AG04449 (cell line): ENCODE measurements at places on chromosomes 1 and 21.

DNA sequence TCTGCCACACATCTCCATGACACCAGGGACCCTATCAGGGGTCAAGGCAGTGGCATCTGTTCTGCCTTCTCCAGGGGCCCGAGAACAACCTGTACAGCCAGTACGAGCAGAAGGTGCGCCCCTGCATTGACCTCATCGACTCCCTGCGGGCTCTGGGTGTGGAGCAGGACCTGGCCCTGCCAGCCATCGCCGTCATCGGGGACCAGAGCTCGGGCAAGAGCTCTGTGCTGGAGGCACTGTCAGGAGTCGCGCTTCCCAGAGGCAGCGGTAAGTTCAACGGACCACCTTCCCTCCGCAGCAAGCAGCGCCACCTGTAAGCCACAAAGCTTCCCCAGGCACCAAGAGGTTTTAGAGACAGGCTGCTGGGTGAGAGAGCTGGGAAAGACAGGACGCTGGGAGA, 15.9 kb downstream of the MX2 start:
- no peak for DNase-seq

DNA sequence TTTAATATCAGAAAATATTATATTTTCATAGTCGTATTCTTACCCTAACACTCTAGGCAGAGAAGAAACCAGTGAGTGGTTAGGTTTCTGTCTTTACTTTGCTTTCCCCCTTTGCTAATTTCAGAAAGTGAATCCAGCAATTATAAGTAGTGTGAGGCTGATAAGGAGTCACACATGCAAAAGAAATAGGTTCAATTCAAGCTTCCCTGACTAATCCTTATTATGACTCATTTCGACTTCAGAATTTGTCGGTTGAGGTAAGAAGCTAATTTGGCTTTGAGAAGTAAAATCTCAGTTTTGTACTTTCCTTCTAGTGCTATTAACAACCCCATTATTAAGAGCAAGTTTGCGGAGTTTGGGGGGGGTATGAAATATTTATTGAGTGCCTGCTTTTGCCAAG, 22.4 kb downstream of the ESRRG start:
- no peak for DNase-seq

DNA sequence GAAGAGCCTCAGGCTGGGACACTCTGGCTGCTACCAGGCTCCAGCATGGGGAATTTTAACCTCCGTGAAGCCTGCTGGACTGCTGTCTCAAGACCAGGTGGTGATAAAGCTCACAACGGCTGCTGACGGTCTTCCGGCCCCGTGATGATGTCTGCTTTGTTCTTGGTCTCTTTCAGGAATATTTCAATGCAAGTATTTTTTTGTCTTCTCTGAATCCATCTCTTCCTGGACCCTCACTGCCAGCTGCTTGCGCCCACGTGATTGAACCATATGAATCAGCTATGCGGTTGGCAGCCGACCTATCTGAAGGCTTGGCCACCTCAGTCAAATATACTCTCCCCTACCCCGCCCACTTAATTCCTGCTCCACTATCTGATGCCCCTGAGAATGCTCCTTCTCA, 14.6 kb upstream of the SLC6A17 start:
- DNase-seq, result no peak

DNA sequence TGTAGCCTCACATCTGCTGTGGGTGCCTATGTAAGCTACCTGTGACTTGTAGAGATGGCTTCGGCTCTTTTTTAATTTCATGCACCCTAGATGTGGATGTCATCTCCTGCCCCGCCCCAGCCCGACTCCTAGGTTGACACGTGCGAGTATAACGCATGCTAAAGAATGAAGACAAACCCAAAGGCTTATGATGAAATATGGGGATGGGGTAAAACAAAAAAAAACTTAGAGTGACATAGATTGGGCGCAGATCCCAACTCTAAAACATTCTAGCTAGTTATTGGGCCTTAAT, 613 bp upstream of the ERO1B start:
- no peak for DNase-seq

DNA sequence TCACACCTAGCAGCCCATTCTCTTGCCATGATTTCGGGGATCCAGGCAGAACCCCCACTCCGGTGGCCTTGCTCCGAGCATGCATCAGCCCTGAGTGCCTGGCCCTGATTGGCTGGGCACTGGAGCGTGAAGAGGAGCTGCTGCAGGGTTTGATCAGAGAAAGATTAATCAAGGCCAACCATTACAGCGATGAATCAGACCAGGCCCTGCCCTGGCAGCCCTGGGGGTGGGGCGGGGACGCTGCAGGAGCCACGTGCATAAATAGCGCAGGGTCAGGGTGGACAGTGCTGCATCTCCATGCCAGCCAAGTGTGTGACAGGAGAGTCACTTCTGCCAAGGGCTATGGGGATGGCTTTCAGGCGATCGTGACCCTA, 3.4 kb upstream of the FAM131C start:
- DNase-seq, result no peak

DNA sequence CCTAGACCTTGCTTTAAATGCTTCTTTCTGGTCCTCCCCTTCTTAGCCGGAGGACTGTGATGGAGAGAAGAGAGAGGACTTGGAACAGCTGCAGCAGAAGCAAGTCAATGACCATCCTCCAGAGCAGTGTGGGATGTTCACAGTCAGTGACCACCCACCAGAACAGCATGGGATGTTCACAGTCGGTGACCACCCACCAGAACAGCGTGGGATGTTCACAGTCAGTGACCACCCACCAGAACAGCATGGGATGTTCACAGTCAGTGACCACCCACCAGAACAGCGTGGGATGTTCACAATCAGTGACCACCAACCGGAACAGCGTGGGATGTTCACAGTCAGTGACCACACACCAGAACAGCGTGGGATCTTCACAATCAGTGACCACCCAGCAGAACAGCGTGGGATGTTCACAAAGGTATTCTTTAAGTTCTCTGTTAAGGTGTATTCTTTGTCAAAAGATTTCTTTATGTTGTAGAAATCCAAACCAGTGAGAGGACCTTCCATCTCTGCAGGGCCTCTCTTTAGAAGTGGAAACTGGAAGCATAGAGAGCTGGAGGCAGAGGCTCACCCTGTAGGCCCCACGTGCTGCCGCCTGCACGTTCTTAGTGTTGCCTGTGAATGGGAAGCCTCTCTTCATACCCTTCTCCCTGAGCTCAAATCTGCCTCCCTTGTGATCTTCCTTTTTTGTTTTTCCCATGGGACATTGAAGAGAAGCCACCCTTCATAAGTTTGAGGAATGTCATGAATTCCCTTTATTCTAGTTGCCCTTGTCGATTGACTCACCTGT, 10.6 kb downstream of the PCNT start:
- no peak for DNase-seq

- no peak for DNase-seq
Measured at GRCh38 chr21:32009263-32009662, 136.4 kb downstream of the HUNK start.

DNA sequence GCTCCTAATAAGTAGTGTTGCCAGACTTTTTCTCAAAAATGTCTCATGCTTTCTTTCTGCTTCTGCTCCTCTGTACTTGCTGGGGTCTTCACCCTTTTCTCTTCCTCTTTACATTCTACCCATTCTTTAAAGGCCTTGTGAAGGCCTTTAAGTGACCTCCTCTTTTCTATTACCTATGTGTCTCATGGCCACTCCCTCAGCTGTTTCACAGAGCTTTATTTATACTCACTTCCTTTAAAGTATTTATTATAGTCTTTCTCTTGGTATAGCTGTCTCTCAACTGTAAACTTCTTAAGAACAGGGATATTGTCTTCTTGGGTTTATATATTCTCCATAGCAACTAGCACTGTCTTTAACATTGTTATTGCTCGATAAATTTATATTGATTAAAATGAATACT, 792 bp downstream of the GOLPH3L start:
- no peak for DNase-seq

GRCh38 chr1:48200166-48200900, 22.2 kb upstream of the SLC5A9 start:
- no peak for DNase-seq

GRCh38 chr1:241202401-241202800, 154.6 kb downstream of the RGS7 start:
- DNase-seq, result no peak
